ENCODE measurements at places on chromosomes 12 and 14.

DNA sequence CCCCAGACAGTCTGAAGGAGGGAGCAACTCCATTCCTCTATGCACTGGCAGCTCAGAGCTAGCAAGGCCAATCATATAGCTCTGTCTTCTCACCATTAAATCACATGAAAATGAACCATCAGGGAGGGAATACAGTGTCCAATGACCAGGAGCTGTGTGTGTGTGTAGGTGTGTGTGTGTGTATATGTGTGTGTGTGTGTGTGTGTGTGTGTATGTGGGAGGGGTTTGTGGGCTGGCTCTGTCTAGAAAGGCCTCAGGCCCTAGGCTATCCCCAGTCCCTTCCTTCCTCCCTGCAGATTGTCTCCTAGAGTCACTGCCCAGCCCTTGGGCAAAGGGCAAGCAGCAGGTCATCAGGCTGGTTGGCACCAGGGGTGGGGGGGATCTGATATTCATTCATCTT is 5.7 kb upstream of the SUSD6 start:
- DNase-seq: no peak

- no peak for DNase-seq
These were observed 729.7 kb upstream of the USP15 start for GRCh38 chr12:61530456-61530855.

GRCh38 chr12:6563448-6564050 is 4.5 kb downstream of the NOP2 start:
- peak; percentile 61 for DNase-seq

- DNase-seq: no peak
These were observed 484.4 kb downstream of the TMEM121 start for GRCh38 chr14:106010783-106011182.

DNA sequence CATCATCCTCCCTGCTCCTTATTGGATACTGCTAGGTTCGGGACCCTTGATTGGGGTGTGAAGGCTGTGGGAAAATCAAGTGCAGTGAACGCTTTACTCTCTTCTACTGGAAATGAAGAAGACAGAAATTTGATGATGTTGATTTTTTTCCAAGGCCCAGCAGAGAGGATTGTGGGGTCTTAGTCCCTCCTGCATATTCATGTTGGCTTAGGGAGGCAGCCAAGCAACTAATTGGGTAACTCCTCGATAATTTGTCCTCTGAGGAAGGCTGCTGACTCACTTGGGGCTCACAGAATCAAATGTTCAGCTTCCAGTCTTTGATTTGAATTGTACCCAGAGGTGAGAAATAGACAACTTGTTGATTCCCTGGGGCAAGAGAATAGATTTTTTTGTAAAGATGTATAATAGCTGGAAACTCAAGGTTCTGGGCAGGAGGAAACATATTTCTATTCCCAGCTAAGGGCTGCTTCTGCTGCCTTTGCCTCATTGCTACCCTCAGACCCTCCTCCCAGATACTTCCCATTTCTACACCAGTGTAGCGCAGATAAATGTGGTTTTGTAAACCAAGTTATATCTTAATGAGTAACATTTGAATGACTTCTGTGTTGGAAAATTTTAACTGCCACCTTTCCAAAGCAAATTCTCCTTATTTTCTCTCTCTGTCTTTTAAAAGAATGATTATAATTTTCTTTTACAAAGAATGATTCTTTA is 21.7 kb downstream of the NEUROD4 start:
- DNase-seq: no peak

- no peak for DNase-seq
These were observed 877.0 kb upstream of the TMEM132C start for GRCh38 chr12:127389923-127390322.

DNA sequence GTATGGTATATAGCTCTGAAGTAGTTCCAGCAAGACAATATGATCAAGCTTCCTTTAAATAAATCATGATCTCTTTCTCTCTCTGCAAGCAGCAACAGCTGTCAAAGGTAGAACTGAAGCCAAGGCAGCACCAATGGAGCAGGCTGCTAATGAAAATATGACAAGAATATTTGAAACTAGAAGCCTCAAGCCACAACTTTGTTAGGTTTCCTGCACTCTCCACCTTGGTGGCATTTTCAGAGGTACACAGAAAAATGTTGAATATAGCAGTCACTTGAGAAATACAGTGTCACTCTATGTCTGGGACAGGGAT is 43.8 kb upstream of the PSMA6 start:
- DNase-seq: no peak

DNA sequence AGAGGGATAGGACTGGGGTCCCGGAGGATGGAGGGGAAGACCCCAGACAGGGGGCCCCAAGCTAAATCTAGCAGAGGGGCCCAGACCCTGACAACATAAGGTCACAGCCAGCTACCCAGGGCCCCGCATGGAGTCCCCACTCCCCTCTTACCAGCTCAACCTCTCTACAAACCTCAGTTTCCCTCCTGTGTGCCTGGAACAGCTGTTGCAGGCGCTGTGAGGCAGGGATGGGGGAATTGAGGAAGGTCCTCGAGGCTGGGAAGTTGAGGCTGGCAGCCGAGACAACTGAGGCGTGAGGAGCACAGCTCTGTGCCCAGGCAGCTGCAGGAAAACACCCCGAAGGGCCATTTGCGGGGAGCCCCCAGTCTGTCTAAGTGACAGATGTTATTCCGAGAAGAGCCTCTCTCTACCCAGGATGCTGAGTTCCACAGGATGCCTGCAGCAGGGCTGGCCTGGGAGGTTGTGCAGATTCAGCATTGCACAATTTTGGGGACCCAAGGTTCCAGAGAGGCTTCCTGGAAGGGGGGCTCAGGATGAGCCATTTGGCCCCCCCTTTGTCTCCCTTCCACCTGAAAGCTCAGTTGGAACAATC is 42.7 kb upstream of the NCOR2 start:
- DNase-seq: no peak

GRCh38 chr14:92644970-92645515 is 103.4 kb downstream of the LGMN start:
- DNase-seq: no peak

- no peak for DNase-seq
These were observed 10.8 kb upstream of the CDH24 start for GRCh38 chr14:23067847-23068788.

GRCh38 chr14:98914942-98915341 is 357.1 kb downstream of the BCL11B start:
- no peak for DNase-seq

- peak; percentile 19 for DNase-seq
These were observed 88.2 kb downstream of the DUSP16 start for GRCh38 chr12:12474471-12474928.

DNA sequence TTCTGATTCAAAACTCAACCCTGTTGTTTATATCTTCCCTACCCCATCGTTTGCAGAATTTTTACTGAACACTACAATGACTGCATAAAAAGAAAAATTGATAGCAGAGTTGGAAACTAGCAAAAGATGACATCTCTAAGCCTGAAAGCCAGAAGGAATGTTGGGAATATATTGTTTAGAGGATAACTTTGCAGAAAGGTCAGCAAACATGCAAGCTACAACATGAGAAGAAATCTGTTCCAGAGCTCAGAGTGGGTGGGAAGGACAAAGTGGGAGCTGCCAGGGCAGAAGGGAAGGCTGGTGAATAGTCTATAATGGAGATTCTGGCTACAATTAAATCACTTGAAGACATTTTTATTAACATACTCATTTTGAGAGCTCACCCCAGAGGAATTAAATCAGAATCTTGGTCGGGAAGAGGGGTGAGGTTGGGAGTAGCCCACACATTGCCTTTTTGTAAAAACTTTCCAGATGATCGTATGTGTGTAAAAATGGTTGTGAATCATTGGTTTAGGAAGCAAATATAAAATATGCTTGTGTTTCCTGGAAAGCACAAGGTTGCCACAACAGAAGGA is 574.8 kb downstream of the FLRT2 start:
- DNase-seq: no peak

GRCh38 chr12:111211910-111212757 is 156.8 kb downstream of the PHETA1 start:
- no peak for DNase-seq

- DNase-seq: no peak
These were observed 17.8 kb downstream of the TAOK3 start for GRCh38 chr12:118354903-118355302.

- DNase-seq: no peak
These were observed 6.0 kb upstream of the STK38L start for GRCh38 chr12:27237790-27238771.

- no peak for DNase-seq
These were observed 23.6 kb downstream of the PACS2 start for GRCh38 chr14:105337966-105338741.

DNA sequence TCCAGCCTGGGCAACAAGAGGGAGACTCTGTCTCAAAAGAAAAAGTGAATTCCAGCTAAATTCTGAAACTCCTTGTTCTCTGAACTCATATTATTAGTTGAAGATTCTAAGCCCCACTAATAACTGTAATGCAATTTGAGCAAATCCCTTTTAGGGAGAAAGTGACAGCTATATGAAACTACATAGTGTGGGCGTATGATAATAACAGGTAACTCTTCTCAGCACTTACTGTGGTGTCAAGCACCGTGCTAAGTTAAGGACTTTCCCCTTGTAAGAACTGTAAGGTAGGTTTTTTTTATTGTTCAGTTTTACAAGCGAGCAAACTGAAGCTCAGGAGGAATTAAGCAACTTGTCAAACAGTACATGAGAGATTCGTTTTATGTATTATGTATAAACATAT is 5.4 kb downstream of the ANKRD13A start:
- no peak for DNase-seq

DNA sequence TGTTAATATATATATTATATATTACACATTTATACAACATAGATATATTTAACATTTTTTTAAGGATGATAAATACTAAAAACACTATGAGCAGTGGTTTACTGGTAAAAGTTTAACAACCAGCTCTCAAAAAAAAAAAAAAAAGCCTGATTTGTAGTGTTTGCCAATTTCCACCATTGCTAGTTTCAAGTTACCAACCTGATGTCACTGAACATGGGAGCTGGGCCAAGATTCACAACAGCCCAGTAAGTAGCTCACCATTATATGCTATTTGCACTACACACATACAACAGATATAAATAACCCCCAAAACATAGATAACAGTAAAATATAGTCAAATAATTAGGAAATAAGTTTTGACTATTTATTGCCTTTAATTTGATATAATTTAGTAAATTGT is 28.9 kb upstream of the TMX1 start:
- DNase-seq: no peak

DNA sequence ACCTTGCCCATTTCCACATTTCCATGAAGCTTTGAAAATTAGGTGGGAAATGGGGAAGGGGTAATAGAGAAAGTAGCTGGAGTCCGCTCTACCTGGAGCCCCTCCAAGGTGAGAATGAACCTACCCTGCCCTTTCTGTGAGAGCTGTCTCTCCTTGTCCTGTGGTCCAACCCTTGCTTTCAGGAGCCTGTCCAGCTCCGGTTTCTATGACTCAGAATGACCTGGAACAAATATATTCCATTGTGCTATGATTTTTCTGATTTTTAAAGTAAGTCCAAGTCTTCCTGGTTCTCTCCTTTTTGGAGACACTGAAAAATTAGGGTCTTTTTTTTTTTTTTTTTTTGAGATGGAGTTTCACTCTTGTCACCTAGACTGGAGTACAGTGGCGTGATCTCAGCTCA is 89.1 kb upstream of the VASH1 start:
- DNase-seq: no peak

DNA sequence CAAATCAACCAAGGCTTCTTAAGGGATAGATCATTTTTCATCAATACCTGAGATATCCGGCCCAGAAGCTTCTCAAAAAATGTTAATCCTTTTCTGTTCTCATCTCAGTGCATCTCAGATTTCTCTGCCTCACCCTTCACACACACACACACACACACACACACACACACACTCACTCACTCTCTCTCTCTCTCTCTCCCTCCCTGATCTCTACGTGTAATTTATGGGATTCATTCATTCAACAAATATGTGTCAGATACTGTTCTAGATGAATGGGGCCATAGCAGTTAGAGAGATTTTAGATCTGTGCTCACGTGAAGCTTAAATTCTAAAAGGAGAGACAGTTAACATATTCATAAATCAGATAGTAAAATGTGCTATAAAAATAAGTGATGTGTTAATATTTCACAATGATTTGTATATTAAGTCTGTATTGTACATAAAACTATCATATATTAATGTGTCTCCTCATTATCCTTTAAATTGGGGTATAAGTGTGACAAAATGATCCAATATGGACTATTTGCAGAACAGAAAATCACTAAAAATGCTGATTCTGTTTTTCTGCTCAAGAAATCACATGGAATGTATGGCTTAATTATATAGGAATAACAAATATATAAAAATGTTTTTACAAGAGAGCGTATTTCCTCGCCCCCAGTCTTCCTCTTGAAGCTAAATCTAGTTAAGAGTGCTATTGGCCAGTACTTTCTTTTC is 7.3 kb upstream of the FRMD6 start:
- DNase-seq: no peak

DNA sequence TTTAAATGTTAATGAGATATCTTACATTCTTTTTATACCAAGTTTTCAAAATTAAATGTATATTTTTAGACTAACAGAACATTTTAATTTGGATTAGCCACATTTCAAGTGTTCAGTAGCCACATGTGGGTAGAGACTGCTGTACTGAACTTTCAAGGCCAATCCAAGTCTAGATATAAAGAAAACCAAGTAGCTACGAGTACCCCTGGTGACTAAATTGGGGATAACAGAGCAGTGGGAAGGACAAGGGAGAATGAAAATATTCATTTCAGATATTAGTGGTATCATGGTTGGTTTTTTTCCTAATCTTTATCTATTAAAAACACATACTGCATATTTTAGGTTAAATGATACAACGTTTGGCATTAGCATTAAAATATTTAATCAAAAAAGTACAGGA is 69.4 kb upstream of the RHOJ start:
- no peak for DNase-seq

- DNase-seq: no peak
These were observed 320.6 kb downstream of the RAD51B start for GRCh38 chr14:68140076-68140741.

GRCh38 chr12:30795410-30796312 is 40.9 kb upstream of the CAPRIN2 start:
- peak; percentile 11 for DNase-seq

DNA sequence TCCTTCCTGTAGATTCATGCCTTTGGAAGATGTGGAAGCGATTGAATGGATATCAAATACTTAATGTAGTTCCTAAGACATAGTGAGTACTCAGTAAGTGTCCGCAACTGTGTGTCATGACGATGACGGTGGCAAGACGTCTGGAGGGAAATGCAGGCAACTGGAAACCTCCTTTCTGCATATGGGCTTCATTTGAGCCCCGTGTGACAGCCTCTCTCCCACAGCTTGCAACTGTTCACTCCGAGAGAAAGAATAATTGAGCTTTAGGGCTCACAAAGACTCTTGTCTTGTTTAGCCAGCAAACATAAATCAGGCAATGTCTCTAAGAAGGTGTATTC is 6.9 kb downstream of the CFAP251 start:
- no peak for DNase-seq

- DNase-seq: no peak
These were observed 34.7 kb downstream of the KCNA5 start for GRCh38 chr12:5078423-5078822.

GRCh38 chr12:32260696-32261095 is 138.7 kb upstream of the FGD4 start:
- DNase-seq: no peak

DNA sequence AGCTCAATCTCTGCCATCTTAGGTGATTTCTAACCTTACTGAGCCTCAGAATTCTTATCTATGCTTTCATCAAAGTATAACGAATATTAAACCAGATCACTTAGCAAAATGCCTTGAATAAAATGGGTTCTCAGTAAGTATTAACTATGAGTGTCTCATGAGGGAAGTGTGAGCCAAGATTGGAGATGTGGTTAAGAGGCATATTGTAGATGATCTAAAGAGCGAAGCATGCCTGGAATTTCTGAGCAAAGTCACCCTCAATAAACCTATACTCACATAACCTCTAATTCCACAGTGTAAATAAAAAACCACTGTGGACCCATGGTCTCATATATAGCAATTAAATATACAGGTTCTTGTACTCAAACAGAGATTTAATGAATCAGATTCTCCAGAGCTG is 193.1 kb upstream of the FSCB start:
- DNase-seq: no peak

Data from activated CD4-positive, alpha-beta T cell treated with anti-CD3 and anti-CD28 coated beads for 4 hours (primary cell).